ENCODE measurements at places on chromosomes 1 and 21. TPM values are rescaled to one million over a fixed set of nuclear protein-coding genes. Genes with fewer than 3 reads are reported as not detected.

- no peaks in the 10 kb centered on the region for H3K36me3 ChIP-seq
- no peak overlapping the region for H3K27ac ChIP-seq
These were observed 38.0 kb upstream of the RGS5 start for GRCh38 chr1:163240705-163241104.

DNA sequence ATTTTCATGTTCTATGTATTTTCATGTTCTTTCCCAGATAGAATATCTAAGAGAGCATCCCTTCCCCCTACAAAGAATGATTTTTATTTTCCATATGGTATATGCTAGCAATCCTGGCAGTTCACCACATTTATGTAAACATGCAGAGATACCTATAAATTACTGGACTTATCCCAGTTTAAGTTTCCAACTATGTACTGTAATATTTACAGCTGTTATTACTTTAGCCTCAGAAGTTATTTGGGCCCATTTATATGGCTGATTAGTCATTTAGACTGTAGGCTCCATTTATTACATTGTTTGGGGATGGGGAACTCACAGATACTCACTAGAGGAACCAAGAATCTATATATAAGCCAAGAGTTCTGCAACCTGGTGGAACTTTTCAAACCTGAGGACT, 84.8 kb upstream of the WARS2 start:
- DNase-seq: no peak
- H3K27me3 ChIP-seq: no peaks in the 10 kb centered on the region
- H3K4me3 ChIP-seq: no peak overlapping the region
- no peaks in the 10 kb centered on the region for H3K4me1 ChIP-seq
- no peaks in the 10 kb centered on the region for H3K36me3 ChIP-seq

DNA sequence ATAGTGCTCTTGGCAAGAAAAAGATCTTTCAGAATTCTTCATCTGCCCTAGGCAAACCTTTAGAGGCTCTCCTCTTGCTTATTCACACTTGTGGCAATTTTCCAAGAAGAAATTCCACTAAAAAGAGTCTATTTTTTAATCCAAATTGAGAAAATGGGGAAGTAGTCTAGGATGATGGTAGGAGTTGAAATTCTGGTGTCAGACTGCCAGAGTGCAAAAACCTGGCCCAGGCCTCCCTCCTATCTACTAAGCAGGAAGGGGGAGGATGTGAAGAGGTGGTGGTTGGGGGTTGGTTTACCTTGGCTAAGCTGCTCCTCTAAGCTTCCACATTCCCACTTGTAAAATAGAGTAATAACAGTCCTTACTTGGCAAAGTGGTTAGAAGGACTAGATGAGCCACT, 120.6 kb upstream of the KCNJ15 start:
- H3K27me3 ChIP-seq: peaks cover 87% of the 10 kb centered on the region
- H3K27ac ChIP-seq: no peak overlapping the region
- no peaks in the 10 kb centered on the region for H3K36me3 ChIP-seq
- H3K4me1 ChIP-seq: peaks cover 16% of the 10 kb centered on the region

- DNase-seq: no peak
- no peak overlapping the region for H3K4me3 ChIP-seq
These were observed 4.8 kb upstream of the TLR5 start for GRCh38 chr1:223147873-223148272.

DNA sequence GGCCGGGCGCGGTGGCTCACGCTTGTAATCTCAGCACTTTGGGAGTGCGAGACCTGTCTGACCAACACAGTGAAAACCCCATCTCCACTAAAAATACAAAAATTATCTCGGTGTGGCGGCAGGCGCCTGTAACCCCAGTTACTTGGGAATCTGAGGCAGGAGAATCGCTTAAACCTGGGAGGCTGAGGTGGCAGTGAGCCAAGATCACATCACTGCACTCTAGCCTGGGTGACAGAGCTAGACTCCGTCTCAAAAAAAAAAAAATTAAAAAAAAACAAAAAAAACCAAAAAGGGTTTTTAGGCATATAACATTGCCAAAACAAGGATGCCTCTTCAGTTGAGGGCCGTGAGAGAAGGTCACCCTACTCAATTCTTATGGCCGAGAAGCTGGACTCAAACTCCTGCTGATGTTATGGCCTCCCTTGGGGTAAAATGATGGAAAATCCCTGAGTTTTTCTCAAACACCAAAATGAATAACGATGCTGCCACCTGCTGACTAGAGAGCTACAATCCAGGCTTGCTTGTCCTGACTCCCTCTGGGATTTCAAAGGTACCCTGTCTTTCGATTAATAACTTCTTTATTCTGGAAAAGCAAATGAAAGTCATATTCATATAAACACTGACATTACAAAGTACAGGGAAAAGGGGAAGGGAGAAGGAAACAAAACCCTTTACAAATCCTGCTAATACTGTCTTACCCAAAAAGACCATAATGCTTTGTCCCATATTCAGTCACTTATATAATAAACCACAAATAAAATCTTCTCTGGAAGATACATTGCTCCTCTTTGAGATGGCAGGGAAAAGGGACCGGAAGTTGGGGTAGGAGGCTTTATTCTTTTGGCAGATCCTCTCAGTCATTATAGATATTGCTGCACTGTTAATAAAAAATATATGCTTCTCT, 10.7 kb downstream of the RAB42 start:
- no peaks in the 10 kb centered on the region for H3K27me3 ChIP-seq
- peaks cover 5% of the 10 kb centered on the region for H3K4me1 ChIP-seq
- no peak overlapping the region for H3K4me3 ChIP-seq
- no peak overlapping the region for H3K27ac ChIP-seq
- H3K36me3 ChIP-seq: peaks cover 65% of the 10 kb centered on the region
- no peak for DNase-seq

GRCh38 chr1:2865571-2866421, 64.3 kb upstream of the TTC34 start:
- no peaks in the 10 kb centered on the region for H3K36me3 ChIP-seq
- H3K27me3 ChIP-seq: no peaks in the 10 kb centered on the region
- H3K27ac ChIP-seq: no peak overlapping the region
- no peak overlapping the region for H3K4me3 ChIP-seq

- DNase-seq: no peak
- H3K27ac ChIP-seq: no peak overlapping the region
- no peaks in the 10 kb centered on the region for H3K36me3 ChIP-seq
- H3K4me3 ChIP-seq: peak overlapping the region; percentile 27
These were observed 20.5 kb downstream of the PRKACB start for GRCh38 chr1:84164567-84165021.

GRCh38 chr1:232793944-232794343, 11.3 kb upstream of the MAP10 start:
- H3K27ac ChIP-seq: peak overlapping the region; percentile 34
- no peak for DNase-seq
- peaks cover 25% of the 10 kb centered on the region for H3K4me1 ChIP-seq
- H3K4me3 ChIP-seq: no peak overlapping the region
- no peaks in the 10 kb centered on the region for H3K27me3 ChIP-seq
- H3K36me3 ChIP-seq: no peaks in the 10 kb centered on the region

DNA sequence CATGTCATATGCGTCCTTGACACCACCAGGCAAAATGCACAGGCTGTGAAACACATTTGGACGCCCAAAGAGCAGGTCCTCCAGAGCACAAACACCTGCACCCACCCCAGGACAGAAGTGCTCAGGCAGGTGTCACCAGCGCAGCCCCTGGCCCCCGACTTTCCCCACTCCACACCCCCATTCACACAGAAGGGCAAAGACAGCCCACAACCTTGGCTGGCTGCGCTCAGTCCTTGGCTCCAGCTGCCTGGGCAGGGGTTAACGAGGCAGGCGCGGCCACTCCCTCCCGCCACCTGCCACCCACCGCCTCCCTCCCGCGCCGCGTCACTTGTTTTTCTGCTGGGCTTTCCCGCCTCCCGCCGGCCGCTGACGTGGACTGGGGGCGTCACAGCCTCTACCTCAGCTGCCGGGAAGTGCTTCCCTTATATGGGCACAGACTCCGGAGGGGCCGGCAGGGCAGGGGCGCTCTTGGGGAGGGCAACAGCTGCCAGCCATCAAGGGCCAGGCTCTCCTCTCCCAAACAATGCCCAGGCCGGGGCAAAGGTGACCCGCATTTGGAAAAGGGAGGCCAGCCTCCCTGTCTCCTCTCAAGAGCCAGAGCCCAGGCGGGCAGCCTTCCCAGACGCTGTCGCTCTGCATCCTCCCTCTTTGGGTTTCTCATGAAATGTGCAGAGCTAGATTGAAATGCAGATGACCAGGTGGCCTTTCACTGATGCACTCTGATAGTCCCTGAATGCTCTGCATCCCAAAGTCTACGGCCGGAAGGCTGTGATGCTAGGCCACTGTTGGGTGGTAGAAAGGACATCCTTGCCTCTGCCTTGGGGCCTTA, 14.8 kb upstream of the BTG2 start:
- peak overlapping the region; percentile 26 for H3K4me3 ChIP-seq
- peak overlapping the region; percentile 91 for H3K27ac ChIP-seq
- H3K27me3 ChIP-seq: no peaks in the 10 kb centered on the region
- H3K4me1 ChIP-seq: peaks cover 59% of the 10 kb centered on the region
- DNase-seq: peak; percentile 86
- H3K36me3 ChIP-seq: no peaks in the 10 kb centered on the region

DNA sequence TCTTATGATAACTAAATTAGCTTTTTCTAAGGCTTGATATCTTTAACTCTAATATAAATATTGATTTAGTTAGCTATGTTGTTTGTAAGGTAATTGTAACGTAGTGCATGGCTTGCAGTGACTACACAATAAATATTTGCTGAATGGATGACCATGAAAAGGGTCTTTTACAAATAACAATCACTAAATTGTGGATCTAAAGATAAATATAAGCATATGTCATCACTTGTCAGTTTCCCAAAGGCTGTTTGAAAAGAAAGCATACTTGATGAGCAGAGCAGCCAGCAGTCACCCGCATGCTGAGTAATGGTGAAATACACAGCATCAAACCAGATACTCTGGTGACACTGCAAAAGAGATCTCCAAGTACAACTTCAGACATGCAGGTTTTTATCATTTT, 92.5 kb upstream of the FMN2 start:
- peaks cover 3% of the 10 kb centered on the region for H3K4me1 ChIP-seq
- H3K27me3 ChIP-seq: peaks cover 85% of the 10 kb centered on the region
- H3K27ac ChIP-seq: no peak overlapping the region
- no peaks in the 10 kb centered on the region for H3K36me3 ChIP-seq
- no peak for DNase-seq

- no peaks in the 10 kb centered on the region for H3K4me1 ChIP-seq
- H3K27me3 ChIP-seq: no peaks in the 10 kb centered on the region
- no peaks in the 10 kb centered on the region for H3K36me3 ChIP-seq
- no peak for DNase-seq
- no peak overlapping the region for H3K4me3 ChIP-seq
These were observed 228.4 kb downstream of the PTGER3 start for GRCh38 chr1:70819231-70819630.

DNA sequence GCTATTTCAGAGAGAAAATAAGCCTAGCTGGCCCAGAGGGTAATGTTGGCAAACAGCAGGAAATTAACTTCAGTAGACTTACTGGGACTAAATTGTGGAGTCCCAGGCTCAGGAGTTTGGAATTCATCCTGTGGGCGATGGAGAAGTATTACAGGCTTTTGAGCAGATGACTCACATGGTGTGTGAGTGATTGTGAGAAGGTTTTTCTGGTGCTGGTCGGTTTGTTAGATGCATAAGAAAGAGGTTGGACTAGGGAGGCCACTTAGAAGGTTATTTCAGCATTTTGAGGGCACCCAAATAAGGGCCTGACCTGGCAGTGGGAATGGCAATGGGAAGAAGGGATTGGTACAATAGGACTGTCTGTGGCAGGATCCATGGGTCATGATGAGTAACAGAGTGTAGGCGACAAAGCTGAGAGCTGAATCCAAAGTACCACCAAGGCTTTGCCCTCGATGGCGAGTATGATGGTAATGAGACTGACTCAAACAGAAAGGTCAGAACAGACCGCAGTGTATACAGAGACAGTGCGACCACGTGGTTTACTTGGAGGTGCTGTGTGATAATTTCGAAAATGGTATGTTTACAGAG, 69.2 kb upstream of the KIF26B start:
- no peak overlapping the region for H3K4me3 ChIP-seq
- no peaks in the 10 kb centered on the region for H3K36me3 ChIP-seq
- peaks cover 13% of the 10 kb centered on the region for H3K4me1 ChIP-seq
- H3K27ac ChIP-seq: no peak overlapping the region
- no peak for DNase-seq
- H3K27me3 ChIP-seq: no peaks in the 10 kb centered on the region

DNA sequence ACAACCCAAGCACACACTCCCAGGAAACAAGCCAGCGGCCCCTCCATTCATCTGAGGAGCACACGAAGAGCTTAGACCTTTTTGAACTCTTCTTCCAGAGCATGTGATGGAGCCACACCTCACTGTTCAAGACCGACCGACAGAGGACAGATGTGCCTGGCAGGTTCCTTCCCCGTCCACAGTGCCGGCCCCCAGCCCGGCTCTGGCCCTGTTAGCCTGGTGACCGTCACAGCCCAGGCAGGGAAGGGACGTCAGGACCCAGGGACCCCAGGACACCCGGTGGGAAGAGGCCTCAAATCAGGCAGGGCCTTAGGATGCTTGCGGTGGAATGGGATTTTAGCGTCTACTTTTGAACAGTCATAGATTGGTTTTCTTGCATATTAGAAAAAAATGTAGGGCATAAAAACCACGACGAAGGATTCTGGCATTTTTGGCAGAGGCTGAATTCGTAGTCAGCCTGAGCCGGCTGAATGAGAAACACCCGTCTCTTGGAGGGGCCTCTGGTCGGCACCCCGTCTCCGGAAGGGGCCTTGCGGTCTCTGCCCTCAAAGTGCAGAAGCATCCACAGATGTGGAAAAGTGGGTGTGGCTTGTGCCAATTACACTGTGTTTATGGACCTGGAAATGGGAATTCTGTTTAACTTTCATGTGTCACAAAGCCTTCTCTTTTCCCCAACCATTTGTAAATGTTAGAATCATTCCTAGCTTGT, 79.3 kb downstream of the SIK1 start:
- DNase-seq: no peak
- peaks cover 47% of the 10 kb centered on the region for H3K4me1 ChIP-seq
- H3K27ac ChIP-seq: no peak overlapping the region
- H3K27me3 ChIP-seq: no peaks in the 10 kb centered on the region

- H3K36me3 ChIP-seq: no peaks in the 10 kb centered on the region
- no peak overlapping the region for H3K4me3 ChIP-seq
- no peak overlapping the region for H3K27ac ChIP-seq
- H3K27me3 ChIP-seq: no peaks in the 10 kb centered on the region
These were observed 405.3 kb downstream of the RRAGC start for GRCh38 chr1:38454236-38454635.

- H3K4me1 ChIP-seq: peaks cover 4% of the 10 kb centered on the region
- no peaks in the 10 kb centered on the region for H3K36me3 ChIP-seq
- peak overlapping the region; percentile 6 for H3K27ac ChIP-seq
- no peaks in the 10 kb centered on the region for H3K27me3 ChIP-seq
- DNase-seq: no peak
- no peak overlapping the region for H3K4me3 ChIP-seq
These were observed 70.6 kb downstream of the LMO4 start for GRCh38 chr1:87399264-87399663.

Gene CHML
- total RNA-seq: 4.2 TPM

Gene APCS
- total RNA-seq: not detected

Gene ECM1
- total RNA-seq: 311 TPM

Gene SLC16A4
- total RNA-seq: 4.5 TPM

Gene AADACL4
- not detected for total RNA-seq

Gene KRTAP19-1
- total RNA-seq: not detected

Gene SLAMF1
- 1.1 TPM for total RNA-seq

Gene PHGDH
- 48.1 TPM for total RNA-seq

Gene PDC
- total RNA-seq: not detected

Gene FAM43B
- 0.19 TPM for total RNA-seq

Gene C1orf198
- 28.8 TPM for total RNA-seq

Gene APOBEC4
- not detected for total RNA-seq

Gene KIF21B
- 2.1 TPM for total RNA-seq

Gene TRNP1
- 98.3 TPM for total RNA-seq

Gene SMYD3
- total RNA-seq: 8.4 TPM

Gene NPPA
- total RNA-seq: not detected
